ENCODE measurements at places on chromosomes 13 and 19.

DNA sequence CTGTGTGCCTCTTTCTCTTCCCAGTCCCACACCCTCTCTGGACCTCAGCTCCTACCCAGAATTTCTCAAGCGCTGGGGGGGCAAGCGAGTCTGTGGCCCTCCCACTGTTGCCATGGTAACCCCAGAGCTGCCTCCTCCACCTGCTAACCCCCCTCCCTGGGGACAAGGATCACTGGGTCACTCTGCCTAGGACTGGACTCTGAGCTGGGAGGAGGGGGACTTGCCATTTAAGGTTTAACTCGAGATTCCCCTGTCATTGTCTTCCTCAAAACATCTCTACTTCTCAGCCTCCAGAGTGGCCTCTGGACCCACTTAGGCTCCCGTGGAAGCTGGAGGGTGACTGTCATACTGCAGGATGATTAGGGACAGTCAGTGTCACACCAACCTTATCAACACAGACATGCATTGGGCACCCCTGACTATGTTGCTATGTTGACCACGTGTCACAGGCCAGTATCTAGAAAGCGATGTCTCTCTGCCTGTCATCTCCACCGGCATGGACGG, 2.2 kb downstream of the PALM3 start:
- no peak for DNase-seq

DNA sequence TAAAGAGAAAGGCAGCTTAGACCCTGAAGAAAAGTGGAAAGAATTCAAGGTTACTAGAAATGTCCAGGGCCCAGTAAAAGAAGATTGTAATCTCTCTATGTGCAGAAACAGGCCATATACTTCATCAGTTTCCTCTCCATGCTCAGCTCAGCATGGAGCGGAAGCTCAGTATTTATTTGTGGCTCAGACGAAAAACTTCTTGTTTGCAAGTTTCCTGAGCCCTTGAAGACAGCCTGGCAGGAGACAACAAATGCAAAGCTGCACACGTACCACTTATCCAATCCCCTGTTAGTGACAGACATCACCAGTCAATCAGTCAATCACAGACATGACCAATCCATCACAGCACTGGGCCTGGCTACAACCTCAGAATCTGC, 8.1 kb upstream of the KLF2 start:
- no peak for DNase-seq

- no peak for DNase-seq
These were observed 189.7 kb downstream of the SHISA2 start for GRCh38 chr13:25862156-25862555.

GRCh38 chr13:50847501-50847900, 4.0 kb upstream of the DLEU7 start:
- DNase-seq = no peak

DNA sequence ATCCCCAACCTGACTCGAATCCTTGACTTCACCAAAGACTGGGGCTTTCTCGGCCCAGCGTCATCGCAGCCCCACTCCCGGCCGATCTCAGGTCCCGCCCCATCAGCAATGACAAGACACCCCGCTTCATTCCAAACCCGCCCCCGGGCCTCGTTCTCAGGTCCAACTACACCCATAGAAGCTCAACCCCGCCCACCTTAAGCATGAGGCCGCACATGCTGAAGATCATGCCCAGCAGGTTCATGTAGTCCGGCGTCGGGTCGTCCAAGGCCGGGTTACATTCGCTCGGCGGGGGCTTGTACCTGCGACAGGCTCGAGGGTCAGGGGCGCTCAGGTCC, 2.3 kb downstream of the WDR83 start:
- DNase-seq = peak; percentile 54

GRCh38 chr19:5031231-5032100, 62.6 kb downstream of the KDM4B start:
- DNase-seq = peak; percentile 72

DNA sequence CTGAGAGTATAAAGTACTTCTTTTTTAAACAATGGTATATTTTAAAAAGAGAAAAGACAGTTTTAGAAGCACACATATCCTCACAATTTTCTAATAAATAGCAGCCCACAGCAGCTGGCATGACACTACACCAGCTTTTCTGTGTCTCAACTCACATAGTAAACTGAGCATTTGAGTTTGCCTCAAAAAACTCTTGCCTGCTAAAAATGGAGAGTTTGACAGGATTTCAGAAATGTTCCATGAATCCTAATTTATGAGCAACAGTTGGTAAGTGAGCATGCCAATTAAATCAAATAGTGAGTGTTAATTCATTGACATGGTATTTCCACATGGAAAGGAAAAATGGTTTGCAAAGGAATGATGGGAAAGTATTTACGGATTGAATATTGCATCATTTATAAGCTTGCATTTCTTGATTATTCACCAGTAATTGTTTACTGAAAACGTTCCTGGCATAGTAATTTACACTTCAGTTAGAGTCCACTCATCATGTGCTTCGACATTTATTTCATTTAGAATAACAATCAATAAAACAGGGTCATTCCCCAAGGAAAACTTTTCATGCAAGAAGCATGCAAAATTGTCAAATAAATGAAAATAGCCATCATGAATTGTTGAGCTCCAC, 323.0 kb downstream of the EFNB2 start:
- no peak for DNase-seq

- no peak for DNase-seq
These were observed 227.2 kb downstream of the FOXO1 start for GRCh38 chr13:40438999-40439797.

- no peak for DNase-seq
These were observed 769.1 kb downstream of the PCDH9 start for GRCh38 chr13:66461021-66461420.

DNA sequence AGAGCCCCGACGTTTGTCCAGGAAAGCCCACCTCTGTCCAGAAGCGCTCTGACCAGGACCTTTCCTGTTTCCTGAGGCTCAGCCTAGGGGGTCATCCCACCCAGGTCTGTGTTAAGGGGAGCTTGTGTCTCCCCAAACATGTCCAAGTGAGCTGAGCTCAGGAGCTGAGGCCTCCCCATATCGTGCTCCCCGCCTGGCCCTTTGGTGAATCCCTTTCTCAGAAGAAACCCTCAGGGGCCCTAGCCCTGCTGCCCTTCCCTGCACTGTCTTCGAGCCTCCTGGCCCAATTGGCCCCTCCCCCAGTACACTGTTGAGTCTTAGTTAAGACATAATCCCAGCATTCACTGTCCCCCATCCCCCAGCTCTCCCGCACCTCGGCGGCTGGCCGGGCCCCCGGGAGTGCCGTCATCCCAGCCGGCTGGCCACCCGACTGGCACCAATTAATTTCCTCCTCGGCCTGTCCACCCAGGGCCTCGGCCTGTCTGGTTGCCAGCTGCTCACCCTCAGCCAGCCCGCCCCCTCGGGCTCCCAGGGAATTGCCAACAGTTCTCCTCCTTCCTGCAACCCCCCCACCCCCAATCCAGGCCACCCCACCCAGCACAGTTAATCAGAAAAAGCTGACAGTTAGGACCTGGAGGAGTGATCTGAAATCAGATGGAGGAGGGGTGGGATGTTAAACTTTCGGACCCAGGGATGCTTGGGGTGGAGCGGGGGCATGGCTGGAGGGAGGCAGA, 13.6 kb downstream of the IER2 start:
- peak; percentile 41 for DNase-seq

GRCh38 chr13:43629691-43630480, 156.9 kb downstream of the ENOX1 start:
- DNase-seq = no peak

- DNase-seq = no peak
These were observed 603 bp downstream of the ZC3H13 start for GRCh38 chr13:46051968-46052318.

- DNase-seq = peak; percentile 38
These were observed 718 bp downstream of the CDK8 start for GRCh38 chr13:26254583-26255111.

DNA sequence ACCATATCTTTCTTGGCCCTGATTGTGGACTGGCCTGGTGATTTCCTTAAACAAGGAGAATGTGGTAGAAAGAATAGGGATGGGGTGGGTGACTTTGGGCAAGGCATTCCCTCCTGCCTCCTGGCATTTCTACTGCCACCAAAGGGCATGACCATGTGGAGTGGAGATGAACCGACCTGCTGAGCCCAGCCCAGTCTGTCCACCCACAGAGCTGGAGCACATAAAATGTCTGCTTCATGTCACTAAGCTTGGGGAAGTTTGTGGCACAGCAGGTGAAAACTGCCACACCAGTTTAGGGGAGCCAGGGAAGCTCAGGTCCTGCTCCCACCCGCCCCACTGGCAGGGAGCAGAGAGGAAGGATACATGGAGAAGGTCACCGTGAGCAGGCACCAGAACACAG, 6.3 kb downstream of the TMEM161A start:
- DNase-seq = no peak

GRCh38 chr13:34864671-34865070, 77.4 kb upstream of the NBEA start:
- no peak for DNase-seq

- no peak for DNase-seq
These were observed 640 bp upstream of the MIDN start for GRCh38 chr19:1247748-1248138.

GRCh38 chr13:49208619-49209018, 11.5 kb upstream of the MLNR start:
- no peak for DNase-seq

DNA sequence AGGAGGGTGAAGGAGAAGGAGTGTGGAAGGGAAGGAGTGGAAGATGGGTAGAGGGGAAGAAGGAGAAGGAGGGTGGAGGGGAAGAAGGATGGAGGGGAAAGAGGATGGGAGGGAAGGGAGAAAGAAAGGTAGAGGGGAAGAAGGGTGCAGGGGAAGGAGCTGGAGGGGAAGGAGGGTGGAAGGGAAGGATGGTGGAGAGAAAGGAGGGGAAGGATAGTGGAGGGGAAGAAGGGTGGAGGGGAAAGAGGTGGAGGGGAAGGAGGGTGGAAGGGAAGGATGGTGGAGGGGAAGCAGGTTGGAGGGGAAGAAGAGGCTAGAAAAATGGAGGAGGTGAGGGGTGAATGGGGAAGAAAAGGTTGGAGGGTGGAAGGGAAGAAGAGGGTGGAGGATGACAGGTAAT, 927.9 kb downstream of the UQCRFS1 start:
- no peak for DNase-seq

DNA sequence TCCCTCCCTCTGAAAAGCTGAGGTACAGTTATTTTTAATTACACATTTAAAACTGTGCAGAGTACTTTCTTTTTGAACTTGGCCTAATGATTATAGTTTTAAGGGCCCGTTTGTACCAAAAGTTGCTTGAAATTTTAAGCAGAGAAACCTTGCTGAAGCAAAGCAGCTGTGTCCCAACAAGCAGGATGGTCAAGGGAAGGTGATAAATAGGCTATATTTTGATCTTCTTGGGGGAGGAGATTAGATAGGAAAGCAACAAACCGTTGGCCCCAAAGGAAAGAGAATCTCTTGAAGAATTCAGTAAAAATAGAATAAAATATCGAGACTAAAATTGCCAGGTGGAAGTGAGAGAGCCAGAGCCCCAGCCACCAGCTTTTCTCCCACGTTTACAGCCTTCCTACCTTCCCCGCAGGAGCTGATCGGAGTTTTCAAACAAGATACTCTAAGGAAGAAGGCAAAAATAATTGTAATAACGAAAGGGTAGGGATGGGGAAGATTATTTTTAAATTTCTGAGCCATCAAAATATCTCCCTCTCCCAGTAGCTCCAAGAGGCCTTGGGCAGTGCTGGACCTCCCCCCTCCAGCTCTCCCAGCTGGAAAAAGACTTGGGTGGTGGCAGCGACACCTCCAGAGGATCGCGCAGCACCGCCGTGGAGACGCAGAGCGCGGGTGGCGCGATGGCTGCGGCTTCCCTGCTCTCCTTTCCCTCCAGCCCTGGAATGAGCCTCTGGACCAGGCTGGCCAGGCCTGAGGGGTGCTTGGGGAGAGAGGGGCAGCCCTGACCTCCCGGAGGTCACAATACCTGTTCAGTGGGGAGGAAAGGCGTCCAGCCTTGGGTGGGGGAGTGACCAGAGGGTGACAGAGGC, 5.8 kb downstream of the ZIC2 start:
- DNase-seq = no peak

DNA sequence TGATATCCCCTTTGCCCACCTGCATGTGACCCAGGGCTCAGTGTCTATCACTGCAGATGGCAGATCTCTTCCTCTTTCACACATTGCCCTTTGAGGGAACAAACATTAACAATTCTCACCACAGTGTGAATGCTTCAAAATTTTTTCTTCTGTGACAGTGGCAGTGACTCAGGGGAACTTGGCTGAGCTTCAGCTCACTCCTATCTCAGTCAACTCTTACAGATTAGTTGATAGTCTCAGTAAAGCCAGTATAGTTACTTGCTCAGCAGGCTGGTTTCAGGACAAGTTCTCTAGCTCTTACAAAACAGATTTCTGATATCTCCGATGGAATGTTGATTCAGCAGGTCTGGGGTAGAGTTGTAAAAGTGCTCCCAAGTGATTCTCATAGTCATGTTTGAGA, 166.9 kb downstream of the DLEU7 start:
- no peak for DNase-seq

- no peak for DNase-seq
These were observed 52.0 kb downstream of the ARHGEF7 start for GRCh38 chr13:111166882-111167675.

- DNase-seq = no peak
These were observed 43.6 kb downstream of the DOCK9 start for GRCh38 chr13:98934243-98934642.

- no peak for DNase-seq
These were observed 595.8 kb downstream of the PCDH9 start for GRCh38 chr13:66634384-66634783.
